ENCODE measurements at places on chromosomes 7 and 10. TPM values are rescaled to one million over a fixed set of nuclear protein-coding genes. Genes with fewer than 3 reads are reported as not detected.

The PAXIP1 gene
- total RNA-seq, result 24.1 TPM

The PEX1 gene
- 15.5 TPM for total RNA-seq

The OR2A12 gene
- total RNA-seq, result not detected

The PTF1A gene
- not detected for total RNA-seq

The GPR146 gene
- 4.4 TPM for total RNA-seq

The ZMYND11 gene
- total RNA-seq, result 288 TPM

The TLX1 gene
- 7.0 TPM for total RNA-seq

The BICC1 gene
- 8.0 TPM for total RNA-seq

The NOLC1 gene
- total RNA-seq, result 55.6 TPM

The STAG3 gene
- 0.92 TPM for total RNA-seq

The RELN gene
- 1.7 TPM for total RNA-seq

The ITIH5 gene
- total RNA-seq, result 10.4 TPM

The EGR2 gene
- not detected for total RNA-seq

The HNRNPF gene
- total RNA-seq, result 169 TPM

The TRPV6 gene
- 11.7 TPM for total RNA-seq

The ENKUR gene
- total RNA-seq, result not detected

The FBXO24 gene
- 0.43 TPM for total RNA-seq

The TEX47 gene
- total RNA-seq, result not detected

The HOXA11 gene
- not detected for total RNA-seq

The CLCN1 gene
- total RNA-seq, result not detected

The TLL2 gene
- 1.4 TPM for total RNA-seq

The SORCS1 gene
- total RNA-seq, result 2.3 TPM

Measured in stomach (tissue), 19 donors.